ENCODE measurements at places on chromosomes 5 and 9. TPM values are rescaled to one million over a fixed set of nuclear protein-coding genes. Genes with fewer than 3 reads are reported as not detected.

DNA sequence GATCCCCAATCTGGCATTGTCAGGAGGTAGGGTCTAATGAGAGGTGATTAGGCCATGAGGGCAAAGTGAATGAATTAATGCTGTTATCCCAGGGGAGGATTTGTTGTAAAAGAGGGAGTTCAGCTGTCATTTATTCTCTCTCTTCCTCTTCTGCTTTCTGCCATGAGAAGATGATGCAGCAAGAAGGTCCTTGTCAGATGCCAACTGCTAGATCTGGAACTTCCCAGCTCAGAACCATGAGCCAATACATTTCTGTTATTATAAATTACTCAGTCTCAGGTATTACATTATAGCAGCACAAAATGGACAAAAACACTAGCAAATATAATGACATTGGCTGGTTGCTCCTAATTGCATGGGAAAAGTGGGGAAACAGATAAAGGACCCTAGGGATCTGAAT is 15.6 kb upstream of the BICD2 start:
- DNase-seq: no peak

- no peak for DNase-seq
These were observed 16.0 kb downstream of the ERP44 start for GRCh38 chr9:100082782-100083181.

GRCh38 chr9:124934290-124934689 is 6.6 kb downstream of the GOLGA1 start:
- no peak for DNase-seq

PRR16 gene
- 1.5 TPM for total RNA-seq

PFDN1 gene
- 27.4 TPM for total RNA-seq

DNA sequence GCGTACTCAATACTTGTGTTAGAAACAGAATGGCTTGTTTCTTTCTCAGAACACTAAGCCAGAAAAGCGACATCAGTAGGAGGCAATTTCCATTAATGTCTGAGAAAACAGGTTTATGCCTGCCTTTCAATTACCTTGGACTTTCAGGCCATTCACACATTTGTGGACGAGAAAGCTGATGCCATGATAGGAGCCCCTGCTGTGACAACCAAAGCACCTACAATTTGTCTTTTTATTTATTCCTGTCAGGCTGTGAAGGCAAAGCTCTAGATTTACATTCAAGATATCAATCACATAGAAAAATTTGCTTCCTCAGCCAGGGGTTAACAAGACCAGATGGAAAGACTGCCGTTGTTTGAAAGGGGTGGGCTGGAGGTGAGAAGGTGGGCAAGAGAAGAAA is 76.2 kb downstream of the C7 start:
- DNase-seq: no peak
